ENCODE measurements at places on chromosomes 2 and 18.

- DNase-seq, result no peak
Observed at GRCh38 chr2:204849892-204850291, 304.6 kb downstream of the PARD3B start.

- no peak for DNase-seq
Observed at GRCh38 chr2:24489465-24490180, 1.4 kb upstream of the NCOA1 start.

- DNase-seq, result no peak
Observed at GRCh38 chr18:78514910-78515670, 464.5 kb upstream of the SALL3 start.

DNA sequence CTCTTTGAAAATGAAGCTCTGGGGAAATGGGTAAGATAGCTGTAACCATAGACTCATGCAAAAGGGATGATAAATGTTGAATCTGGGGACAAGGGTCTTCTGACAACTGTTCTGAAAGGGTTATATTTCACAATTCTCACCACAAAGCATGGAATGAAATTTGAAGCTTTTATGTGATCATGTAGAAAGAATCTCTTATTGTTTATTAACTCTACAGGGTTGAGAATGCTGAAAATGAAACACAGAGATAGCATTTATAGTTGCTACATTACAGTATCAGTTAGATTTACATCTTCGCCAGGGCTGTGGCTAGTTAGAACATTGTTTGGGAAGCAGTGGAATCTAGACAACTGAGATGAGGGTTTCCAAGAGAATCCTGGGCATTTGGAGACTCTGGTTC is 97.4 kb upstream of the LHCGR start:
- no peak for DNase-seq

GRCh38 chr2:1642066-1642861 is 102.1 kb downstream of the PXDN start:
- no peak for DNase-seq

DNA sequence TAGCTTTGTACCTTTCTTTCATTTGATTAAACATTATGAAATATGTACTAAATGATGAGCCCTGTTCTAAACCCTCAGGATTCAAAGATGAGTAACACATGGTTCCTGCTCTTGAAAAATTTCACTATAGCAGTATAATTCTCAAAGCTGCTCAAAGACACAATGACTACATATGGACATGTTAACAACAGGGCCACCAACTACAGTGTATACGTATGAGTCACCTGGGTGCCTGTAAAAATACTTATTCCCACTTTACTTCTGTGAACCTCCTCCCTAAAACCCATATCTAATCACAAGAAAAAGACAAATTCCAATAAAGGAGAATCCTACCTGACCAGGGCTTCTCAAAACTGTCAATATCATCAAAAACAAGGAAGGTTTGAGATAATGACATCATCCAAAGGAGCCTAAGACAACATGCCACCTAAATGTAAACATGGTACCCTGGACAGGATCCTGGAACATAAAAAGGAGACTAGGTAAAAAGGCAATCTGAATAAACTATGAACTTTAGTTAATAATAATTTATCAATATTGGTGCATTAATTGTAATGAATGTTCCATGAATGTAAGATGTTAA is 84.7 kb downstream of the FAM161A start:
- DNase-seq, result no peak

DNA sequence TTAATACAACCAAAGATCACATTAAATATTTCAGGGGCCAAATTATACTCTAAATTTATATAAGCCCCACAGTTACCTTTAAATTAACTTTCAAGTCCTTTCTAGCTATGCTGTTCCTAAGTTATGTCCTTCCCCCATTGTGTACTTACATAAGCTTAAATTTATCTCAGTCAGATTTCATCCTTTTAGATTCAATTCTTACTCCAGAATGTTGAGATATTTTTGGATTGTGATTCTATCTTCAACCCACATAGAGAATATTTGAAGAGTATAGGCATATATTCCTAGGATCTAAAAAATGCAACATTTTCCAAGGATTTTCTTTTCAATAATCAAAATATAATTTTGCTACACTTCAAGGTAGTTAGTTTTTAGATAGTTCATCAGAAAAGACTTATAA is 242.8 kb downstream of the KCNE4 start:
- no peak for DNase-seq

DNA sequence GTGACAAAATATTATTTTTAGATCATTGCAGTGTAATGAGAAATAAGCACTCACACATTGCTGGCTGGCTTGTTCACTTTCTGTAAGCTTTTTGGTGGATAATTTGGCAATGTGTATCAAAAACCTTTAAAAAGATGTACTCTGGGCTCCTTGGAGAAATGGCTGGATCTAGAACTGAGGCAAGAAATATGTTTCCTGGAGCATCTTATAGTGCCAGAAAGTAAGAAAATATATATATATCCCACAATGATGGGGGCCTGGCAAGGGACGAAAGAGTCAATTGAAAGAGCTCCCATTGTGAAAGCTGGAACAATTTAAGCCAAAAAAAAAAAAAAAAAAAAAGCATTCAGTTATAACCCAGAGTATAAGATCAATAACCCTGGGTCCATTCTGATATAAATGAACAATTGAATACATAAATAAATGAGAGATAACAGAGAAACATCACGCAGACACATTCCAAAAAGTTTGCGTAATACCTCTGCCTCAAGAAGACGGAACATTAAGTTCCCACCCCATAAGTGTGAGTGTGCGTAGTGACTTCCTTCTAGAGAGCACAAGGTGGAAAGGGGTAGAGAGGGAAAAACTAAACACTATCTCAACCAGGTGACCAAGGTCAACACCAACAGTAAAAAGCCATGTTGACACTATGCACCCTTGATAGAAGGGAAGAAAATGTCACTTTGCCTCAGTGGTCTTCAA is 77.5 kb downstream of the BIN1 start:
- DNase-seq, result no peak

DNA sequence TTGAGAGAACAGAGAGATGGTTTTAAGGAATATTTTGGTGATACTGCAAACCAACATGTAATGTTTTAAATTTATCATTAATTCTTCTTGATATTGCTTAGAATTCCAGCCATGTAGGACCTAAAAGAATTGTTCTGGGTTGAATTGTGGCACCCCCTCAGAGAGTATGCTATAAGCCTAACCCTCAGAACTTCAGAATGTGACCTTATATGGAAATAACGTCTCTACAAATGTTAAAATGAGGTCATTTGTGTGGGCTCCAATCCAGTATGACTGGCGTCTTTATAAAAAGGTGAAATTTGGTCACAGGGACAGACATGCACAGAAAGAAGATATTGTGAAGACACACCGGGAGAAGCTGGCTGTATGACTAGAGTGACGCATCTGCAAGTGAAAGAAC is 193.6 kb downstream of the NRXN1 start:
- DNase-seq, result no peak

DNA sequence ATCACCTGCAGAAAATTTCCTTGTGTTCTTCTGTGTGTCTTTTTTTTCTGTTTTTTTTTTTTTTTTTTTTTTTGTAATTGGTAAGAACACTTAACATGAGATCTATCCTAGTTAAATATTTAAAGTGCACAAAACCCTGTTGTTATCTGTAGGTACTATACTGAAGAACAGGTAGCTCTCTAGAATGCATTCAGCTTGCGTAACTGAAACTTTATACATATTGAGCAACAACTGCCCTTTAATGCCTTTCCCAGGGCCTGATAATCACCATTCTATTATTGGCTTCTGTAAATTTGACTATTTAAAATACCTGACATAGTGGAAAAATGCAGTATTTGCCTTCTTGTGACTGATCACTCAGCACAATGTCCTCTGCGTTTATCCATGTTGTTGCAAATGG is 701.8 kb downstream of the SUCLG1 start:
- no peak for DNase-seq

DNA sequence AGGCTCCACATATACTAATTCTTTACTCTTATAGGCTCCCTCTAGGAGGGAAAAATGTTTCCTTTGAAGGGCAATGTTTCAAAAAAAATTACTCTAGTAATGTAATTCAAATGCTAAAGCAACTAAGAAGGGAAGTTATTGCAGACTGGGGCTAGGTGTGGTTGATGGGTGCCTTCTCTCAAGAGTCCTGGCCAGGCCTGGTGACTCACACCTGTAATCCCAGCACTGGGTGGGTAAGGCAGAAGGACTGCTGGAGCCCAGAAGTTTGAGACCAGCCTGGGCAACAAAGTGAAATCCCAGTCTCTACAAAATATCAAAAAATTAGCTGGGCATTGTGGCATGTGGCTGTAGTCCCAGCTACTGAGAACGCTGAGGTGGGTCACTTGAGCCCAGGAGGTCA is 31.2 kb upstream of the CDKL4 start:
- DNase-seq, result no peak

GRCh38 chr2:126686841-126687485 is 31.0 kb downstream of the GYPC start:
- no peak for DNase-seq

DNA sequence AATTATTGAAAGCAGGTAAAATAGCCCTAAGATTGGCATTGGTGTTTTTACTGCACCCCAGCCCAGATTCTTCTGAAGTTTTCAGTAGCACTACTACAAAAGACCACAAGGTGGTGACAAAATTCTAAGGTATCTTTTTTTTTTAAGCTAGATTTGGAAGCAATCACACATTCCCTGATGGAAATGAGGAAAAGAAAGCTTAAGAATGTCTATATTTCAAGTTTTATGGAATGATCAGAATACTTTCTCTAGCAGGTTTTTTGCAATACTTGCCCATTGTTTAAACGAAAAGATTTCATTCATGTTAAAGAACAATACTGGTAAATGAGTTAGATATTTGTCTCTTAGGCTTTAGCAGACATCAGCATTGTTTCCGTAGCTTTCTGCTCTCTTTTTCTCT is 32.1 kb upstream of the ZNF638 start:
- no peak for DNase-seq

DNA sequence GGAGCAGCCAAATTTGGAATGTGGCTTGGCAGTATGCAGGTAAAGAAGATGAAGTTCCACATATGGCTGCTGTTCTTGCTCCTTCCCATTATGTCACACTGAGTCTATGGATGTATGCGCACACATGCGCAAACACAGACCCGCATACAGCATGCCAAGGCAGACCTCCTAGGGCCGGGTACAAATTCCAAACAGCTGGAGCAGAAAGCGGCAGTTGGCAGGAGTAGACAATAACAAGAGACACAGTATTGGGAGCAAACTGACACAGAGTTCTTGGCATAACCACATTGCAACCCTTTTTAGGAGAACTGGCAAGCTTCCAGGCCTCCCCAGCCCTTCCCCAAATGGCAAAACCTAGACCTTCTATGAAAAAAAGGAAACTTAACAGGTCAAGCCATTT is 268.9 kb downstream of the SP3 start:
- no peak for DNase-seq

- no peak for DNase-seq
Observed at GRCh38 chr2:185734658-185735057, 3.9 kb upstream of the FSIP2 start.

Data from right renal cortex interstitium (tissue), 3 donors.